ENCODE measurements at places on chromosomes 12 and 14.

DNA sequence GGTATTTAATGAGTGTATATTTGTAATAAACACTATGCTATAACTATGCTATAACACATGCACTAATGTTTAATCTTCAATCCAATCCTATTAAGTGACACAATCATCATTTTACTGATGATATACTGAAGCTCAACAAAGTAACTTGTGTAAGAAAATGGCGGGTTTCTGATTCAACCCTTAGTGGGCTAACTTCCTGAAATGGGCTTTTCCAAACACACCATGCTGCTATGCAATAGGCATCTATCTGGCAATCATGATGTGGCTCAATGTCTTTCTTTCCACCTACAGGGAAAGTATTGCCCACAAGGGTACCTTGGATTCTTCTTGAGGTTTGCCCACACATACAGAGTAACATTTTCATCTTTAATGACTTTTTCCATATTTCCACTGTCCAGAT lies 48.3 kb downstream of the DNAI7 start:
- no peak for DNase-seq

DNA sequence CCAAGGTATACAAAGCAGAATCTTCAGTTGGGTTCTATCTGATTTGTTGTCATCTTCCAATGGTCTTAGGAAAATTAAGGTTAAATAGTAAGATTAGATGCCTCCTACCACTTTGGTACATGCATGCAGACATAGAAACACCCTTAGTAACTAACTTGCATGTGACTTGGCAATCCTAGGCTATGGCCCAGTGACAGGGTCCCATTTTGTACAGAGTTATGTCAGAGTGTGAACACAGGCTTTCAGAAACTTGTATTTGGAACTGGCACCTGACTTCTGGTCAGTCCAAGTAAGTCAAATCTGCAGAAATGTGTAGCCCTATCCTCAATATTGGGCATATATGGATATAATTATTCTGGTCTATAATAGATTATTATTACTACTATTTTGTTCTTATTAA lies 53.1 kb downstream of the DAD1 start:
- no peak for DNase-seq

GRCh38 chr12:125324861-125325490 lies 259.7 kb downstream of the AACS start:
- DNase-seq = no peak

GRCh38 chr12:95126076-95126475 lies 52.7 kb upstream of the NR2C1 start:
- no peak for DNase-seq

DNA sequence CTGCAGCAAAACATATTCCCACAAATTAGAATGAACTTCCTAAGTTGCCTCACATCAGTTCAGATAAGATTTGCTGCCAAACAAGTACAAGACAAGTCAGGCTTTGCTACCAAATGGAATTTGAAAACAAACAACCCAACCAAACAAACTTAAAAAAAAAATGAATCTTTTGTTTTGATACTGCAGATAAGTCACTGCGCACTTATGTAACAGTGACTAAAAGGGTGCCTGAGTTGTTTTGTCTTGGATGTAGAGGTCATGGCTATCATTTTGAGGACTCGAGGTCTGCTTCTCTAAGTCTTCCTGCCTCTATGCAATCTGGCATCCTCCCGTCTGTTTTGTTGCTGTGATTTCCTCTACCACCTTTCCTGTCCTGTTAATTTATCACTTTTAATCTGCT lies 11.1 kb upstream of the EPS8 start:
- DNase-seq = no peak

DNA sequence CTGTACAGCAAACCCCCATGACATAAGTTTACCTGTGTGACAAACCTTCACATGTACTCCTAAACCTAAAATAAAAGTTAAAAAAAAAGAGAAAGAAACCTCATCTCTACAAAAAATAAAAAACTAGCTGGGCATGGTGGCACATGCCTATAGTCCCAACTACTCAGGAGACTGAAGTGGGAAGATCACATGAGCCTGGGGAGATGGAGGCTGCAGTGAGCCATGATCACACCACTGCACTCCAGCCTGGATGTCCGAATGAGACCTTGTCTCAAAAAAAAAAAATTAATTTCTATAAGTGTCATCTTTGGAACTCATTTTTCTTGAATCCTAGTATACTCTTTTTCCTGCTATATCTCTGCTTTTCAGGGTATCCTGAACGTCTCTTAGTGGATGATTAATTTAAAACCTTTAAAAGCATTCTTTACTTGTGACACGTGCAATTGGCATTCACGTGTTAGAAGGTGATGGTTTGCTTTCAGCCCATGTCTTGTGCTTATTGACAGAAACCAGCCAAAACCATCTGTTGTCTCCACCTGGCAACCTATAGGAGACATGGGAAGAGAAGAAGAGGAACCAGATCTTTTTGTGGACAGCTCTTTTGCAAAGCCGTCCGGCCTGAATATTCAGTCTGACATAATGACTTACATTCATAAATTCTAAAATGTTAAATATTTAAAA lies 30.6 kb upstream of the PPFIBP1 start:
- DNase-seq = no peak

DNA sequence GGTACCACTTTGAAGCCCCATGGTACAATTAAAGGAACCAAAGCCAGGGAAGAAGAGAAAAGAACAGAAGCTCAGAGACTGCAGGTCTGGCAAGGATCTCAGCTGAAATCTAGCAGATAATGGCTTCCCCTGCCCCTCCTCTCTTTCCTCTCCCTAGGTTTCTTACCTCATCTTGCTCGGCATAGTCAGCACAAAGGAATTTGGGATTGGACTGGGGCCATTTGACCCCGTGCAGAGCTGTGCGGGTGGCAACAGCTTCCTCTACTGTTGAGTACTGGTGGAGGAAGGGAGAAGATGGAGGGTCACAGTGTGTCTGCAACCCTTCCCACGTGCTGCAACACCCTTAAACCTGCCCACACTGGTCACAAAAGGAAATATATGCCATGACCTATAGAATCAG lies 4.7 kb upstream of the CDH24 start:
- DNase-seq = no peak

- DNase-seq = no peak
Observed at GRCh38 chr14:64584190-64584589, 34.4 kb downstream of the PPP1R36 start.

DNA sequence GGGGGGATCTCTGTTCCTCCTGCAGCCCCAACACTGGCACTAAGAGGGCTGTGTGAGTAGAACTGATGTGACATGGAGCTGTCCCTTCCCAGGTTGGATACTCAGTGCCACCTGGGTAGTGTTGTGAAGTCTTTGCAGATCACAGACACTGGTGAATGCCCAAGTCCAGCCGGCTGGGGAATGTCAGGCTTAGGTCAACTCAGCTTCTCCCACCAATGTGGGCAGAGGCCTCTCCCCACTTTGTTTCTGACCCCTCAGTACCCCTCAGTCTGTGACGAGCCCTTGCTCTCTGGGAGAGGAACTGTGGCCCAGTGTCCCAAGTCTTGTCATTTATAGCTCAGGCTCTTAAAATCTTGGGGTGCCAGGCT lies 11.3 kb downstream of the SLC25A29 start:
- DNase-seq = no peak

DNA sequence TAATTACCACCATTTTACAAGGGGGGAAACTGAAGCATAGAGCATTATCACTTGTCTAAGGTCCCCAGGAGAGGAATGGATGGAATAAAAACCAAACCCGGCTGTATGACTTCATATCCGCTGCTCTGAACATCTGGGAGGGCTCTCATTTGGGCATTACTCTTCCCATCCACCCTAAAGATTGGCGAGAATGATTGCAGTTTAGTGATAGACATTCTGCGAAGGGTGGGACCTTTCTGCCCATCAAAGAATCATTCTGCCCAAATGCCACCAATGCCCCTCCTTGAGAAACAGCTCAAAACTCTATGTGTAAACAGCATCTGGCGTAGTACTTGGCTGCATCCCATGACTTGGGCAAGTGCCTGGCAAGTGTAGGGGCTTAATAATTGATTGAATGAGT lies 11.6 kb downstream of the CHST11 start:
- DNase-seq = peak; percentile 51

- DNase-seq = no peak
Observed at GRCh38 chr14:59037620-59038019, 150.8 kb upstream of the DAAM1 start.

DNA sequence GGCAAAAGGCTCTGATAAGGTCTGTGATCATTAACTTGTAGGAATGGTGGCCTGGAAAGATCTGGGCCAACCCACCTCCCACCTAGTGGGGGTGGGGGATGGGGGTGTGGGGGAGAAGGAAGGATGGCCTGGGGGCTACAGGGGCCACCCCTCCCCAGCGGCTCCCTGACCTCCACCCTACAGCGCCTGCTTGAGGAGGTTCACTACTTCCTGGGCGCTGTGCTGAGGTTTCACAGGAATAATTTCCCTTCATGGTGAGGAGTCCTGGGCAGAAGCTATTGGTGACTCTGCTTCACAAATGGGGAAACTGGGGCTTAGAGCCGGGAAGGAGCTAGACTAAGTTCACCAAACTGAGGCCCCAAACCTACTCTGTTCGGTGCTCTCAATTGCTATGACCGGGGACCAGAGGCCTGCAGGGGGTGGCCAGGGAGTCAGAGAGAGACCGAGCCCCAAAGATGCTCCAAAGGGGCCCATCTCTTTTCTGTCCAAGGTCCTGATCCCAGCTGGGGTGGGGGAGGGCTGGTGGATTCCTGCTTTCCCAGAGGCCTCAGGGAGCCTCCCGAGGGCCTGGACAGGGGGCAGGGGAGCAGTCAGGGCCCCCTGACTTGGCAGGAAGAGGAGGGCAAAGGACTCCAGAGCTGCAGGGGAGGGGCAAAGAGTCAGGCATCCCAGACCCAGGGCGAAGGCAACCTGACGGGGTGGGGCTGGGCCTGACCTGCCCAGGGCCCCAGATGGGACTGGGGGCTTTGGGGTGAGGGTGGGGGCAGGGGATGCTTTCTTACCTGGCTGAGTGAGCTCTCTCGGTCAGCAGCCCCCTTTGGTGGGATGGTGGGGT lies 1.7 kb downstream of the HNF1A start:
- DNase-seq = no peak

DNA sequence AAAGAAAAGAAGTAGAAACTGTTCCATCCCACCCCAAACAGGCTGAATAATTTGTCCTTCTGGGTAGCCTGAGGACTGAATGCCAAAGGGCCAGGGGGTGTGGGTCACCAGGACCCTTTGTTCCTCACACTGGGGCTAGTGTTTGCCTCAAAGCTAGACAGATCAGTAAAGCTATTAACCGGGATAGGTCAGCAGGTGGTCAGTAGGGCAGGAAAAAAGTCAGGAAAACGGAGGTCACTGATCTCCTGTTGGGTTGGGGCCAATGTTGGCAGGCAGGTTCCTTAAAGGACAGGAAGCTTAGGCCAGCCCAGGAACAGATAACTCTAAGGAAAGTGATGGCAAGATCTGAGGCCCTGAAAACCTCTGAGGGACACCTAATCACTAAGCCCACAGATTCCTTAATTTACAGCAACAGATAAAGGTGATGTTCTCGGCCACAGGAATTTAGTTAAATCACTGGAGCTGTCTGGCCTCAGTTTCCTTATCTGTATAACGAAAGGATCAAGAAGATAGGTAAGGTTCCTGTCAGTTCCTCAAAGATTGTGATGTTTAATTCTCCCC lies 22.7 kb upstream of the TMPO start:
- DNase-seq = no peak

DNA sequence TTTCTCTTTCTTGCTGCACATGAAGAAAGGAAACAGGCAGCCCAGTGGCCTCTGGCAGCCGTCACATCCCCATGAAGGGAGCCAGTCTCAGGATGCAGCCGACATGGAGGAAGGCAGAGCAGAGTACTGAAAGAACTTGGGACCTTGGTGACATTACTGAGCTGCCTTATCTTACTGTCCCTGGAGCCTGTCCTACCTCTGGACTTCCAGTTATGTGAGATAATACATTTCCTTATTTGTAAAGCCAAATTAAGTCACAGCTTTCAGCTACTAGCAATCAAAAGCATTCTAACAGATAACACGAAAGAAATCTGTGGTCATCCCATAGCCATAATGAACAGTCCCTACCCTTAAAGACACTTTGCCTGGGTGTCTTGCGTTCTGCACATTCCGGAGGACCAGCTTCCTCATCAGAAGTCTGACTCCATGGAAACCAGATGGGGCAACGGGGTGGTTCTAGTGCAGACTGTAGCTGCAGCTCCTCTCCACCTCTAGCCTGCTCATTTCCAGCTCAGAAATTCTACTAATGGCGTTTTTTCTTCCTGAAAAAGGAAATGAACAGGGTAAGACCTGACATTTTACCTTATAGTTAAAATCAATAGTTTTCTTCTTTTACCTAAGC lies 7.8 kb upstream of the EGLN3 start:
- DNase-seq = no peak

DNA sequence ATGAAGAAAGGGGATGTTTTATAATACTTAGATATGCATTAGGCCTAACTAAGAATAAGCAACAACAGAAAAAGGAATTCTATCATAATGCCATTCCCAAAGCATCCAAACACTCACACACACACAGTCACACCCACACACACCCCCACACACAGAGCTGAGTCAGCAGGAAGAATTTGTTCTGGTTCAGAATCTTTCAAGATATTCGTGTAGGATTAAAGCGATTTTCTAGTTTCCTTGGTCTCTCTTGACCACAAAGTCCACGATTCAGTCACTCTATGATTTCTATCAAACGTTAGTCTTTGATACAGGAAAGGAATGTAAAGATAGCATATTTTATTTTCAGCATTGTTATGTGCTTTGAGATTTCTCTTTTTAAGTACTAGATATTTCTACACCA lies 382.6 kb upstream of the DCN start:
- DNase-seq = no peak

GRCh38 chr14:40576880-40577478 lies 1029.7 kb upstream of the LRFN5 start:
- DNase-seq = no peak

- DNase-seq = no peak
Observed at GRCh38 chr12:1174659-1175058, 183.6 kb downstream of the ERC1 start.

GRCh38 chr14:58731465-58732293 lies 93.9 kb downstream of the DACT1 start:
- DNase-seq = no peak

- no peak for DNase-seq
Observed at GRCh38 chr12:52164624-52165023, 27.2 kb downstream of the KRT80 start.

DNA sequence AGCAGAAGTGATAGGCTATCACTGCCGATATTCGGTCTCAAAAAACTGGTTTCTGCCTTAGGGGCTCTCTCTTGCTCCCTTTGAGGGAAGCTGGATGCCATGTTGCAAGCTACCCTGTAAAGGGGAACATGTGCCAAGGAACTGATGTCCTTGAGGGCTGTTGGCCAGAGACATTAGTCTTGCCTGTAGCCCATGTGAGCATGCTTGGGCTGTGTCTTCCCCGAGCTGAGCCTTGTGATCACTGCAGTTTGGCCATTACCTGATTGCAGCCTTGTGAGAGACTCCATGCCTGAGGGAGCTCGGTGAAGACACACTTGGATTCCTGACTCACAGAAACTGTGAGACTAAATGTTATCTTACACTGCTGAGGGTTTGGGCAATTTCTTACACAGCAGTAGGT lies 18.8 kb downstream of the RTRAF start:
- DNase-seq = no peak

- DNase-seq = no peak
Observed at GRCh38 chr14:95257521-95257920, 62.2 kb downstream of the CLMN start.
